Stimulated activated CD8-positive, alpha-beta memory T cell treated with anti-CD3 and anti-CD28 coated beads, Interleukin-4, amount 100 ng/mL, for 48 hours (primary cell): ENCODE measurements at places on chromosomes 6 and 20.

DNA sequence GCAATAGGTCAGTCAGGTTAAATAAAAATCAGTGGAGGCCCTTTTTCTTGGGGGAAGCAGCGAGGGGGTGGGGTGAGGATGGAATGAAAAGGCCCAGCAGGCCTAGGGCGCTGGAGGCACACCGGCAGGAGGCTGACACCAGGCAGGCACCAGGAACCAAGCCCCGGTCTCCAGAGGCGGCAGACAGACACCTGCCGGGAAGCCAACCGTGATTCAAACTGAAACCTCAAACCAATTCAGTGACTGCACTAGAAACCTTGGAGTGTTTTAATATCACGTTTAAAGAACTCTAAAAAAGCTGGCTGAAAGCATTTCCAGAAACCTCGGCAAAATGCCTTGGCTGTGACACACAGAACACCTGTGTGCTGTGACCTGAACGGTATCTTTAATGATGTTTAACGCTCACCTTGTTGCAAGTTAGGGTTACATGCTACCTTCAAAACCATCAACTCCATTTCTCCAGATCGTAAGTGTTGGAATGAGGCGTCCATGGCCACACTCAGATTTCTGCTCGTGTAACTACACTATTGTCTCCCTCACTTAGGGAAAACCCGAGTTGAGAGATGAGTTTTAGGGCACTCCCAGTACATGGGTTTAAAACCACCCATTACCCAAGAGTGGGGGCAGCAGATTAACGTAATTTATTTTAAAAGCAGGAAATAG is 27.2 kb downstream of the DIDO1 start:
- peak; percentile 64 for DNase-seq

DNA sequence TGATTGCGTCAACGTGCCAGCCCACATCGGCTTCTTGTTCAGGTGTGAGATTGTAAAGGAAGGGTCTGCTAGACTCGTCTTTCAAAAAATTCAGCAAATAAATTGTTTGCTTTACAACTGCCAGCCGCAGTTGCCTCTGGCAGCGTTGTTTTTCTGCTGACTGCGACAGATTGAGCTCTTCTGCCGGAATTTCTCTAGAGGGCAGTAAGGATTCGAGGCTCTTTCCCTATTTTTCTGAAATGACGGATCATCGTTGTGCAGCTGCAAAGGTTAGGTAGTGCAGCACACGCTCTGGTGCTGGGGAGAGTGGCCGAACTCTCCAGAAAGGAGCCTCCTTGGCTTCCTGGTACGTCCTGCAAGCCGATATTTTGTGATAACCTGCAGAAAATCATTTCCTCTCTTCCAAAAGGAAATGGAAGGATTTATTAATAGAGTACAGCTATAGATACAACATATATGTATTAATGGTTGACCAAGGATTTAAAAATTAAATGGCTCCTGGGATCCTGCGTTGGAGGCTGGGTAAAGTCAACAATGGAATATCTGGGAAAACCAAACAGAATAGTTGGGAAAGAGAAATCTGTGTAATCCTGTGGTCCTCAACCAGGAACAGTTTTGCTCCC is 121.9 kb upstream of the ZFP64 start:
- DNase-seq = no peak

DNA sequence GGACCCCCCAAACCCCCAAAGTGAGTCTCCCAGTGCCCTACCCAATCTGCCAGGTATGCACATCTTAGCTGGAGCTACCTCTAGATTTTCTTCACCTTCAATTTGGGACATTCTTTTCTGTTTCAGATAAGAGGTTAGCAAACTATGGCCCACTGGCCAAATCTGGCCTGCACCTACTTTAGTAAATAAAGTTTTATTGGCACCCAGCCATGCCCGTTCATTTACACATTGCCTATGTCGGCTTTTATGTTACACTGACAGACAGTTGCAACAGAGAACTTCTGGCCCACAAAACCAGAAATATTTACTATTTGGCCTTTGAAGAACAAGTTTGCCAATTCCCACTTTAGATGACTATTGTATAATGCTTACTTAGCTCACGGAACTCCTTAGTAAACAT is 55.9 kb upstream of the STX16 start:
- DNase-seq = no peak

DNA sequence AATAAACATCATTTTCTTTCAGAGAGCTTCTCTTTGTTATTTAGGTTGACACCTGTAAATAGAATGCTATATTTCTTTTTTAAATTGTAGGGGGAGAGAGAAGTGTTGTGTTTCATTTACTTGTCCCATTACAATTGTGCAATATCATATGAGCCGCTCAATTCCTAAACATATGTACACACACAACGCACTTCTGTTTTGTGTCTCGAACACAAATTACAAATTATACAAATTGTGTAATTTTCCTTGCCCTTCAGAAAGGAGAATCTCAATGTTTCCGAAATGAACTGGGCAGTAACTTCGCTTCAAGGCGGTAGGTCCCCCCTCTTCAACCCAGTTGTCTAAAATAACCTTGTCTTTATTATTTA is 2.6 kb upstream of the ABT1 start:
- no peak for DNase-seq

DNA sequence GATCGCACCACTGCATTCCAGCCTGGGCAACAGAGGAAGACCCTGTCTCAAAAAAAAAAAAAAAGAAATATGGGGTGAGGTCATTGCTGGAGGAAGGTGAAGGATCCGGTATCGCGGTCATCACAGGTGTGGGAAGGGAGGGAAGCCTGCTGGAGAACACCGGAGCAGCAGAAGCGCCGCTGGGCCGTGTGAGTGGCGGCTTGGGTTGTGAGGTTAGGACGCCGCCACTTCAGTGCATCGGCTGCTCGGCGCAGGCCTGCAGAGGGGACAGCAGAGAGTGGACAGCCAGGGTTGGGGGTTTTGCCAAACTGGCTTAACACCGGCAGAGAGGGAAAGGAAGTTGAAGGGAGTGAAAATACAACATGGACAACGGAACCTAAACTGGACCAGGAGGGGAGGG is 5.4 kb downstream of the TLDC2 start:
- DNase-seq = no peak

DNA sequence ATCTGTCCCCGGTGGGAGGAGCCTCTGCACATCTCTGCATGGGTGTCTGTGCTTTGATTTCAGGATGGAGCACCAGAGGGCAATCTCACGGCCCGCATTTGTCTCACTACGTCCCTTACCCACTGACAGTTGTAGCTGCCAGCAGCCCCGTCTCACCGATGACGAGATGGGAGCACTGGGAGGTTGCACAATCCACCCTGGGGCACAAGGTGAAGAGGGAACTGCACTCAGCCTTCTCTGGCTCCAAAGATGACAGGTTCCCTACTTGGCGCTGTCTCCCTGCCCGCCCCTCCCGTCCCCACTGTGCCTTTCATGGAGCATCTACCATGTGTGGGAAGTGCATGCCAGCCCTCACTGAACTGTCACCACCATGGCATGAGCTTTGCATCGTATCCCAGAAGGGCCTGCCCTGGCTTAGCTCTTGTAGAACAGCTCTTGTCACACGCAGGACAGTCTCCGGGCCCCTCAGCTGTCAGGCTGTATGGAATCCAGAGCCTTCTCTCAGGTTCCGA is 99.9 kb upstream of the PMEPA1 start:
- no peak for DNase-seq

GRCh38 chr20:38023181-38024001 is 9.9 kb downstream of the TTI1 start:
- DNase-seq = no peak

DNA sequence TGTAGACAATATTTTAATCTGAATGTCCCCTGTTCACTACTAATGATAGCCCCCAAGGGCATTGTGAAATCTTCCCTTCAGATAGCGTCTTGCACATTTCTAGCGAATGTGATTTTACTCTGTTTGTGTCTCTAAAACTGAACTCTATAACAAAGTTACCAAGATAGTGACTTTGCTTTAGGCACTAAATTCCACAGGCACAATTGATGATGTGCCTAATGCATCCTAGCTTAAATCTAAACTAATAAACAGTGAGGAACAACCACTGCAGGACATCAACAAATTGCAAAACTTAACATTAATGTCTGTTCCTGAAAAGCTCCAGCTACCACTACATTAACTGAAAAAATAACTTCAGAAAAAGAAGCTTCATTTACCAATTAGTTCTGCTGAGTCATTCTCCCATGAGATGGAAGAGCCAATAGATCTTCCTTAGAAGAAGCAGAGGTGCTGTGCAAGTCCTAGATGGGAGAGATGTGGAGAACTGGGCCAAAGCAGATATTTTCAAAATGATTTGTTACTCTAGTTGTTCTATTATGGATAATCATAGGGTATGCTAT is 1065.0 kb downstream of the EPHA7 start:
- DNase-seq = no peak

- no peak for DNase-seq
Observed at GRCh38 chr20:42941629-42942028, 248.1 kb downstream of the PTPRT start.

- no peak for DNase-seq
Observed at GRCh38 chr6:128494440-128494839, 26.0 kb downstream of the PTPRK start.

DNA sequence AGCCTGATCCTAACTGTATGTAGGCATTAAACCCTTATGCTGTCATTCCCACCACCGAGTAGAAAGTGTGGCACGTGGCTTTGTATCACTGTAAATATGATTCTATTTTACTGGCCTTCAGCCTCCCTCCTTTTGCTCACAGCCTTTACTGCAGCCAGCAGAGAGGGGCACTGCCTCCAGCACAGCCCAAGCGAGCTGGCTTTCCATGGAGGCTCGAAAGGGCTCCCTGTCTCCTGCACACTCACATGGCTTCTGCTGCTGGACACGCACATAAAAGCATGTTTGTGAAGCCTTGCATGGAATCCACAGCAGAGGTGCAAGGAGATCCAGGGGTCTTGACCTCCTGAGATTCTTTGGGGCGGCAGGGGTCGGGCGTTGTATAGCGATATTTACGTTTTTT is 51.3 kb downstream of the RNASET2 start:
- DNase-seq = no peak

- DNase-seq = no peak
Observed at GRCh38 chr20:58896820-58897219, 44.3 kb downstream of the GNAS start.

DNA sequence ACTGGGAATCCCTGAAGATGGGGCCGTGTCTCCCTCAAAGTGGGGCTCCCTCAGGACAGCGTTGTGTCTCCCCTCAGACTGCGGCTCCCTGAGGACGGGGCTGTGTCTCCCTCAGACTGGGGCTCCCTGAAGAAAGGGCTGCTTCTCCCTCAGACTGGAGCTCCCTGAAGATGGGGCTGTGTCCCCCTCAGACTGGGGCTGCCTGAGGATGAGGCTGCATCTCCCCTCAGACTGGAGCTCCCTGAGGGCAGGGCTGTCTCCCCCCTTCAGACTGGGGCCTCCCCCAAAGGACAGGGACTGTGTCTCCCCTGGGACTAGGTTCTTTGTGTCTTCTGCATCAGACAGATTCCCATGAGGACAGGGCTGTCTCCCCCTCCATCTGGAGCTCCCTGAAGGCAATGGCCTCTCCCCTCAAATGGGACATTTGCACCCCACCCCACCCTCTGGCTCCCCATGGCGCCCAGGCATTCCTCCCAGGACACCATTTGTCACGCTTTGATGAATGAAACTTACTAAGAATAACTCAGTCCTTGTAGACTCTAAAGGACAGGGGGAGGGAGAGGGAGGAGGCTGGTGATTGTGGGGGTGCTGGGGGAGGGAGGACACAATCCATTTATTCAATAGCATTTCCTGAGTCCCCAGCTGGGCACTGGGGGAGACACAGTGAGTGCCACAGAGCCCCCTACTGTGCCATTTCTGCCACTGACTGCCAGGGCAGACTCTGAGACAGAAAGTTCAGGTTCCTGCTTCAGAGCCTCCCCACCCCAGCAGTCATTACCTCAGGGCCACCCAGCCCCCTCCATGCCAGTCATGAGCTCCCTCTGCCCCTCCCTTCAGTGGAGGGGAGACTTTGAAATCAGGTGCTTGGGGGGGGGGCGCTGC is 122.4 kb downstream of the MRPL14 start:
- DNase-seq = peak; percentile 38

- no peak for DNase-seq
Observed at GRCh38 chr6:31651602-31652191, 764 bp downstream of the BAG6 start.

DNA sequence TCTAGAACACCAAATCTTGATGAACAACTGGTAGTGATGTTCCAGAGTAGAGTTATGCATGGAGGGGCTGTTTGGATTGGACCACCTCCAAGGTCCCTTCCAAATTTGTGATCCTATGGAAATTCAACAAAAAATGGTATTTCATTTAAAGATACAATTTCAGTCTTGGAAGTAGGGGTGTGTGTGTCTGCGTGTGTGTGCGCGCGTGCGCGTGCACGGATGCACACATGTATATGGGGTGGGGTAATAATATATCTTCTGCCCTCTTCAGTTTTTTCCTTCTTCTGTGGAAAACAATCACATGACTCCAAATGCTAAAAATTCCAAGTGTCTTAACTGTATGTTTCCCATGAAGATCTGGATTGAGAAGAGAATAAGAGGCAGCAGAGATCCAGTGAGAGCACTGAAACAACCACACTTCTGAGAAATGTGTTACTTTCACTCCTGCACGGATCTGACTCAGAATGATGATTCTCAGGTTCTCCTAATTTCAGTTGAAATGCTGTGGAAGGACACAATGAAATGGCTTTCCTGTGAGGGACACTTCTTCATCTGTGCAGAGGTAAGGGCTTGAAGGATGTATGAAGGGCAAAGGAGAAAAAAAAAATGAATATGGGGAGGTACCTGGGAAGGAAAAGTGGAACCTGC is 10.6 kb upstream of the IL17F start:
- no peak for DNase-seq

DNA sequence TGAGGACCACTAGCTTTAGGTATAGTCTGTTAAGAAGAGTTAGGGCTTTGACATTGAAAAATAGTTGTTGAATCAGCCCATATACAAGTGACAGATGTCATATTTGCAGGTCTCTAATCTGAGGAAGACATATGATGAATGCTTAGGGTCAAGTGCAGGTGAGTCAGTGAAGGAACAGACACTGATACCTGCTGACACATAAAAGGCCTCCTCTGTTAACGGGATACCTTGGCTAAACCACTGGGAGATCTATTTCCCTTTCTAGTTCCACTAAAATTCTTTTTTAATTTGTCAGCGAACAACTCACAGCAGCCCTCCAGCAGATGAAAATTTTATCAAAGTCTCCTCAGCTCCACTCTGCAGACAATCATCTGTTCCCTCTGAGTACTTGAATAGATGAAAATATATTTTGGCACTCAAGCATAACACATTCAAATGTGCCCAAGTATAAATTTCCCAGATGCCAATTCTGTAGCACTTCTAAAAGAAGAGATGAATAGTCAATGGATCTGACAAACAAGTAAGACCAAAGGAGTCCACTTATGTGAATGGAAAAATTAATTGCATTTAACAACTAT is 154.0 kb downstream of the KIF16B start:
- DNase-seq = no peak

- no peak for DNase-seq
Observed at GRCh38 chr6:126118936-126119335, 132.6 kb downstream of the TRMT11 start.

- no peak for DNase-seq
Observed at GRCh38 chr6:21767891-21768648, 174.5 kb downstream of the SOX4 start.

DNA sequence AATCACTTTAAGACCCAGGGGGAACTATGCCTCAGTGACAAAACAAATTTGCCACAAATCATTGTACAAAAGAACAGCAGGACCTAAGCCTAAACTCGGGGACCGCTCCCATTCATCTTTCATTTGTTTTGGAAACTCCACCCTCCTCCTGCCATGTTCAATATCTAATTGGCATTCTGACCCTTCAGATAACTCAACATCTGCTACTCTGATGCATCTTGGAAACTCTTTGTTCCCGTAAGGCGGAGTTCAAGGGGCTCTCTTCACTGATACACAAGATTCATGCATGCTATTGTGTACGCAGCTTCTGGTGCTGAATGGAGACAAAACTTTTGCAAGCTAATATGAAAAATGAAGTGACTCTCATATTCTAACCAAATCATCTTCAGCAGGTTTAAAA is 187.6 kb downstream of the ZFP64 start:
- no peak for DNase-seq
